Ascending aorta (tissue), 2 donors: ENCODE measurements at places on chromosomes 6 and 20.

DNA sequence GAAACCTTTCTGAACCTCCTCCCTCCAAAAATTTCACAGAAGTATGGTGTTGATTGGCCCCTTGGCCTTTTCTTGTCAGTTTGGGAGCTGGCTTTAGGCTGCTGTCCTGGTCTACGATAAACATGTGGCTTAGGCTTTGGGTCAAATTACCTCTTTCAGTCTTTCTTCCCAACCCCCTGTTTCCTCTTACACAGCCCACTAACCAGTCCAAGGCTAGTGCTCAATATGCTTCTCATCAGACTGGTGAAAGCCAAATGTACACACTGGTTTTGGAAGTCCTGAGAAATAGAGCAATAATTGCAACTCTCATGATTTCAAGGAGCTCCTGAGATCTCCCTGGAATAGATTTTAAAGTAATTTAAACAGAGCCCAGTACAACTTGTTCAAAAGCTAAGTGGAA, 933.7 kb upstream of the GJE1 start:
- no peak for DNase-seq
- no peaks in the 10 kb centered on the region for H3K27me3 ChIP-seq
- H3K4me3 ChIP-seq, result no peak overlapping the region

DNA sequence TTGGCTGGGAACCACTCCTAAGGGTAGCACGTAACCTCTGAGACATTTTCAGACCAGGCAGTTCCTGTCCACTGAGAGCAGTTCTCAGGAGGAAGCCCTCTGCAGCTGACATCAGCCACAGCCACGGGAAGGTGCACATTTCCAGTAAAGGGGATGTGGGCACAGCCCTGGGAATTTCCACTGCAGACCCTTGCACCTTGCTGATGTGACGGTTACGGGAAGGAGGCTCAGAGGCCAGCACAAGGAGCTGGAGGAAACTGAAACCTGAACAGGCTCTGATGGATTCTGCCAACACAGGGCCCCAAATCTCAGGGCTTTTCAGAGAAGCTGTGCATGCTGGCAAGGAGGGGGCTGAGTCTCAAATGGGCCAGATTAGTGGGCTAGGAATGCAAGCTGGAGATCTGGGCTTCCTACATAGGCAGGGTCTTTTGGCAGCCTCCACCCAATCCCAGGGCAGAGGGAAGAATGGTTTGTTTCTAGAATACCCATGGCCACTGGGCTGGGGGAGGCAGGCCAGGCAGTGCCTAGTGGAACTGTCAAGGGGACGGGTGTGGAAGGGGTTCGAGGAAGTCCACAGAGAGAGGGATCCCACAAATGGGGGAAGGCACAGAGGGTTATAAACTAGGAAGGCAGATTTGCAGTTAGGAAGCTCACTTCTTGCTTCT, 14.2 kb downstream of the EBF4 start:
- peak; percentile 49 for DNase-seq
- H3K27ac ChIP-seq, result no peak overlapping the region
- no peaks in the 10 kb centered on the region for H3K4me1 ChIP-seq
- H3K27me3 ChIP-seq, result no peaks in the 10 kb centered on the region
- H3K36me3 ChIP-seq, result no peaks in the 10 kb centered on the region

GRCh38 chr6:20001286-20001685, 164.1 kb downstream of the ID4 start:
- H3K36me3 ChIP-seq, result no peaks in the 10 kb centered on the region
- H3K27me3 ChIP-seq, result no peaks in the 10 kb centered on the region
- no peak overlapping the region for H3K4me3 ChIP-seq
- no peak overlapping the region for H3K27ac ChIP-seq
- H3K4me1 ChIP-seq, result no peaks in the 10 kb centered on the region
- no peak for DNase-seq

GRCh38 chr20:44785768-44786167, 24.6 kb downstream of the RIMS4 start:
- H3K36me3 ChIP-seq, result no peaks in the 10 kb centered on the region
- H3K27me3 ChIP-seq, result no peaks in the 10 kb centered on the region
- no peaks in the 10 kb centered on the region for H3K4me1 ChIP-seq

DNA sequence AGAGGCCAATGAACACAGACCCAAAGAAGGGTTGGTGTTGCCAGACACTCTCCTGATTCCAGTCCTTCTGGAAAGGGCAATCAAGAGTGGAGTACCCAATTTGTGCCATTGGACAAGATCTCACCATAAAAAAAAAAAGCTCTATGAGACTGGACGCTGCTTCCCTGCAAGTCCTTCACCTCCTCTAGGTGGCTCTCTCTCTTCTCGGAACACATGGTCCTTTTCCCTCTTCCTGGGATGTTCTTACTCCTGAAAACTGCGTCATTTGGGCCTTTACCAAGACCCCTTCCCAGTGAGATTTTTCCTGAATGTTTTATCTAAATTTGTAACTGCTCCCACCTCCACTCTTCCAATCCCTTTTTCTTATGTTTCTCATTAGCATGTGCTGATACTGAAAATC, 280.8 kb downstream of the FOXA2 start:
- no peaks in the 10 kb centered on the region for H3K4me1 ChIP-seq
- no peak for DNase-seq
- no peak overlapping the region for H3K4me3 ChIP-seq
- no peak overlapping the region for H3K27ac ChIP-seq
- H3K27me3 ChIP-seq, result no peaks in the 10 kb centered on the region

DNA sequence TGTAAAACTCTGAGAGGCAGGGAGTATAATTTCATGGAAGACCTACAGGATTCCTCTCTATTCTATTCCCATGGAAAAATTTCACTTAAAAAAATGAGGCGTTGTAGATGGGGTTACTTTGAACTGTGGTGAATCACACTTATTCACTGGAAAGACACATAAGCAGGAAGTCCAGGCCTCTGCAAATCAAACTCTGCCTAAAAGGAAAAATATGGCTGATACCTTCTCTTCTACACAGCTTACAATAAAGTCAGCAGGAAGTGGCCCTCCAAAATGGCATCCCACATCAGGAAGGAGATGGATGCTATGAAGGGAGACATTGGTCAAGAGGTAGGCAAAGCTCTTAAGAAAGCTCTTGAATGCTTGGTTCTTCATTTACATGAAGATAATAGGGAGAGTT, 115.9 kb downstream of the FYN start:
- no peak for DNase-seq
- no peak overlapping the region for H3K27ac ChIP-seq
- H3K4me1 ChIP-seq, result peaks cover 2% of the 10 kb centered on the region
- no peaks in the 10 kb centered on the region for H3K27me3 ChIP-seq
- H3K36me3 ChIP-seq, result no peaks in the 10 kb centered on the region

- no peak for DNase-seq
- H3K4me1 ChIP-seq, result no peaks in the 10 kb centered on the region
- H3K4me3 ChIP-seq, result no peak overlapping the region
- H3K36me3 ChIP-seq, result no peaks in the 10 kb centered on the region
- H3K27ac ChIP-seq, result no peak overlapping the region
Measured at GRCh38 chr6:166639921-166640320, 12.9 kb upstream of the RPS6KA2 start.

DNA sequence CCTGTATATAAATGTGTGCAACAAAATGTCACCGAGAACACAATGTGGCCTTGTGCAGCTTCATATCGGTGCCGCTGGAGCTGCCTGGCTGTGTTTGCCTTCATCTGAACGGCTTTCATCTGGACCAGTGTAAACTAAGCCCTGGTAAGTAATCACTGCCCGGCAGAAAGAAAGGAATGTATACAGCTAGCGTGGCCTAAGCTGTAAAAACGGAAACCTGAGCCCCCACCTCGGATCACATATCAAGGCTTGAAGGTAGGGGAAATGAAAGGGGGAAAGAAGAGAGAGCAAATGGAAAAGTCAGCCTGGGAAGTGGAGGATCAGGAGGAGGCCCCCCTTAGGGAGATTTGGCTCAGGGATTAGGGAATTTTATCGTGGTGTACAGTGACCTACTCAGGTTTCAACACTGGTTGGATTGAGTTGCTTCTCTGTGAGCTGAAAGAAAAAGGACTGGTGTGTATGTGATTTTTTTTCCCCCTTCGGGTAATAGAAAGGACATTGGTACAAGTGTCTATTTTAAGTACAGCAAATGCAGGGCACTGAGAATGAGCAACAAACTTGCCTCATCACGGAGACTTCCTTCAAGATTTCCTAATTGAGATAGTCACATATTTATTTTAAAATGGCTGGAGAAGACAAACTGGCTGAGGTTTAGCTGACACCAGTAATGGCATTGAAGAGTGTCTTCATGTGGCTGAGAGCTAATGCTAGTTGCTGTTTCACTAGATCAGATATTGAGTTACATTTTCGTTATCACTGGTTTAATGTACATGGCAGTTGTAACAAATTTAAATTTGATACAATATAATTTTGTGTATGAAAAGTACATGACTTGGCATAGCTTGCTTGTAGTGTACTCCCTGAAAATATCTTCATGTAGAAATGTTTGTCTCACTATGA, 3.5 kb downstream of the SOBP start:
- H3K27ac ChIP-seq, result peak overlapping the region; percentile 82
- H3K36me3 ChIP-seq, result no peaks in the 10 kb centered on the region
- DNase-seq, result no peak
- H3K4me3 ChIP-seq, result peak overlapping the region; percentile 79
- no peaks in the 10 kb centered on the region for H3K27me3 ChIP-seq
- peaks cover 44% of the 10 kb centered on the region for H3K4me1 ChIP-seq

- DNase-seq, result no peak
- H3K4me3 ChIP-seq, result peak within 1 kb of the TSS; percentile 37
- peaks cover 2% of the 10 kb centered on the region for H3K4me1 ChIP-seq
- H3K27ac ChIP-seq, result no peak within 1 kb of the TSS
- H3K36me3 ChIP-seq, result no peaks in the 10 kb centered on the region
Measured at GRCh38 chr20:21397341-21398108, at the start of gene NKX2-4. TSS of gene NKX2-4 (minus strand) at chr20:21397526. CDS start at chr20:21397399, 127 bp downstream.

DNA sequence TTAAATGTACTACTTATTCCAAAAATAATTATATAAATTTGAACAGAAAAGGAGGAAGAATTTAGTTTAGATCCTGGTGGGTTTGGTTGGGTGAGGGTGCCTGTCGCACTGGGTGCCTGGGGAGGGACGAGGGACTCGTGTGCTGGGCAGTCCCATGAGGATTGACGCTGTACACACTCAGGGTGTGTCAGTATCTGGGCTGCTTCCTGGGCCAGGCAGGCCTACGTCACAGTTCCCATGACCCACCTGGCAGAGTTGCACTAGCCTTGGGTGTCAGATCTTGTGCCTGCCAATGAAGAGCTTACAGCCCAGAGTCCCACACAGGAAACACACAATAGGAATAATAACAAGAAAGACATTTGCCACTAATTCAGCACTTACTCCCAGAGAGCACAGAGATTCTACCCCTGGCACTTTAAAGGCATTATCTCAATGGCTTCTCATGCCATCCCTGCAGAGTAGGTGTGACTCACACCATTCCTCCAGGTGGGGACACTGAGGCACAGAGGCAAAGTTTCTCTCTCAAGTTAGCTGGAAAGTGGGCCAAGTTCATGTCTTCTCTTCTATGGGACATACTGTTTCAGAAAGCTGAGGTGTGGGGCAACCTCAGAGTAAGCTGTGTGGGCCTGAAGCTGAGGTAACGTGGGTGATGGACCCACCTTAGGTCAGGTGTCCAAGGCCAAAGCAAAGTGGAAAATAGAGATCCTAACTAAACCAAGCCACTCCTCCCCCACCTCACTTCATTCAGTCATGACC, 1.3 kb upstream of the SDCBP2 start:
- peaks cover 11% of the 10 kb centered on the region for H3K36me3 ChIP-seq
- no peak overlapping the region for H3K4me3 ChIP-seq
- no peaks in the 10 kb centered on the region for H3K27me3 ChIP-seq
- DNase-seq, result no peak

DNA sequence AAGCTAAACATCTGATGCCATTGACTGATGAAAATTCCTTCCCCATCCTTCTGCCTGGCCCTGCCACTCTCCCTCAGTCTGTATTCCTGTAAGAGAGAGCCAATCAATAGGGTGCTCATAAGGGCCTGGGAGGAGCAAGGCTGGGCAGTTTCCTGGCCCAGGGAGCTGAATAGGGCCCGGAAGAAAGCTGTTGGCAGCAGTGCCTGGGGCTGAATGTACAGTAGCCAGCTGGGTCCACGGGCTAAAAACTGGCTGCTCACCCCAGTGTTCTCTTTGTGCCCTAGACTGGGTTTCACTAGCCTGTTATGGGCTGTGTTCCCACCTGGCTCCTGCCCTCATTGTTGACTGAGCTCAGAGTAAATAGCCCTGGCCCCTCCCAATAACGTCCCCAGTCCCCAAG, 1.7 kb upstream of the WFDC2 start:
- no peak for DNase-seq
- no peak overlapping the region for H3K4me3 ChIP-seq
- H3K36me3 ChIP-seq, result no peaks in the 10 kb centered on the region

GRCh38 chr6:111011360-111012142, 29.7 kb downstream of the RPF2 start:
- DNase-seq, result no peak
- no peak overlapping the region for H3K4me3 ChIP-seq
- H3K27me3 ChIP-seq, result no peaks in the 10 kb centered on the region
- H3K36me3 ChIP-seq, result peaks cover 11% of the 10 kb centered on the region
- H3K27ac ChIP-seq, result no peak overlapping the region
- peaks cover 3% of the 10 kb centered on the region for H3K4me1 ChIP-seq

- H3K27me3 ChIP-seq, result no peaks in the 10 kb centered on the region
- H3K4me1 ChIP-seq, result peaks cover 25% of the 10 kb centered on the region
Measured at GRCh38 chr6:56713254-56713672, 70.6 kb upstream of the DST start.

DNA sequence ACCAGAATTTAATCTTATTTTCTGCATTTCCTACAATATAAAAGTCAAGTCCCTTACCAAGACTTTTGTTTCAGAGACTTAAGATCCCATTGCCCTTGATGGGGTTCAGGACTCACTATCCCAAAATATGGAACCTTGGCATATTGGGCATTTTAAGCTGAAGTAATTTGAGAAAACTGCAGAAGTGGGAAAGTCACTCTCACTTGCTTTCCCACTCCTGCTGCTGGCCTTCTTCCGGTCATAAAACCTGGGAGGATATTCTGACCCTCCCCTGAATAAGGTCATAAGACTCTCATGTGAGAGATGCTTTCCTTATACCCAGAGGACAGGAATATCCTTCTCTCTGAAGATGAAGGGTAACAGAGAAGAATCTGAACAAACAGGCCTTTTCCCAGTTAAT, 92.8 kb upstream of the IFNGR1 start:
- no peaks in the 10 kb centered on the region for H3K4me1 ChIP-seq
- no peak for DNase-seq
- no peaks in the 10 kb centered on the region for H3K27me3 ChIP-seq
- no peaks in the 10 kb centered on the region for H3K36me3 ChIP-seq

DNA sequence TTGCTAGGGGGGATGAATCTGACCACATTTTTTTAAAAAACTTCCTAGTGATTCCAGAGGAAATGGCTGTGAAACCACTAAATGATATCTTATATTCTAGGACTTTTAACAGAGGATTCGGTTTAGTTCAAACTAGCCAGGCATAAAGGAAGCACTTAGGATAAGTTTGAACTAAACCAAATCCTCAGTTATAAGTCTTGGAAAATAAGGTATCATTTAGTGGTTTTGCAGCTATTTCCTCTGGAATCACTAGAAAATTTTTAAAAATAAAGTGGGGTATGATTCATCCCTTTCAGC, 327.9 kb upstream of the QKI start:
- no peak overlapping the region for H3K27ac ChIP-seq
- H3K27me3 ChIP-seq, result no peaks in the 10 kb centered on the region
- H3K4me3 ChIP-seq, result no peak overlapping the region
- H3K4me1 ChIP-seq, result no peaks in the 10 kb centered on the region
- H3K36me3 ChIP-seq, result no peaks in the 10 kb centered on the region
- DNase-seq, result no peak

GRCh38 chr6:82095091-82095490, 152.5 kb downstream of the IBTK start:
- H3K36me3 ChIP-seq, result no peaks in the 10 kb centered on the region
- DNase-seq, result no peak
- H3K27me3 ChIP-seq, result no peaks in the 10 kb centered on the region
- H3K4me1 ChIP-seq, result no peaks in the 10 kb centered on the region
- H3K27ac ChIP-seq, result no peak overlapping the region
- no peak overlapping the region for H3K4me3 ChIP-seq

- H3K4me3 ChIP-seq, result no peak overlapping the region
- H3K36me3 ChIP-seq, result no peaks in the 10 kb centered on the region
- H3K27ac ChIP-seq, result no peak overlapping the region
- no peak for DNase-seq
Measured at GRCh38 chr20:36113566-36114250, 40.8 kb upstream of the EPB41L1 start.
